ENCODE measurements at places on chromosomes 12 and 14.

GRCh38 chr14:69937367-69938081 is 58.3 kb downstream of the SMOC1 start:
- no peak for DNase-seq

GRCh38 chr14:77314043-77314442 is 6.6 kb downstream of the POMT2 start:
- no peak for DNase-seq

DNA sequence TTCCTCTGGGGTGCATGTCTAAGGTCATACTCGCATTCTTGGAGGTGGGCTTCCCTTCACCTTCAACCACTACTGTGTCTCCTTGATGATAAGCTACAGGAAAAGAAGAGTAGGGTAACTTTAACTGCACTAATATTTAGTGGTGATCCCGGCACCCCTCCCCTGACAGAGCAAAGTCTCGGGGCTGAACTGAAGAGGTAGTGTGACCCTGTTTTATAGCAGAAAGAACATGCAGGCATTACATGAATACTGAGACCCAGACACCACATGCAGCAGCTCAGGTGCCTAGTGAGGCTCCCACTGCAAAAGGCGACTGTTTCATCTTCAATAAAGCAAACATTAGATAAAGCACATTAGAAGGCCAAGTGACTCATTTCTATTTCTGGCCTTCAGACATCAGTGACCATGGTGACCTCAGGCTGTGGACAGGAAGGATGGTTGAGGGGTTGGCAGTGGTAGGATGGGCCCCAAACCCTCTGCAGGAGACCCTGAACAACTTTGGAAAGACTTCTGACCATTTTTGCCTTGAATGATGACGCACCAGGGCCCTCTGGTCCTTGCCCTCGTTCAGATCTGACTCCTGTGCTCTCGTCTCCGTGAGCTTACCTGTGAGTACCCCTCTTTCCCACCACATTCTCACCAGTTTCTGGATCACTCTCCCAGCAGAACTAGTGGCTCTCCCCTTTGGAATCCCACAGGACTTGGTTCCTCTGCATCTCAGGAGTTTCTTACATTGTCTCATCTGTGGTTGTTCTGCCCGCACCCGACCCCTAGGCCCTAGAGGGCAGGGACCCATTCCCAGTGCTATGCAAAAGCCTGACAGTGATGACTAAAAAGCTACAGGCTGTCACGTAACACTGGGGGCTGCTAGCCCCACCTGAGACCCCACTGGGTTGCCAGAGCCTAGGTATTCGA is 23.8 kb upstream of the JPH4 start:
- DNase-seq = no peak

GRCh38 chr14:100137173-100137572 is 22.3 kb downstream of the DEGS2 start:
- DNase-seq = no peak

GRCh38 chr12:50390316-50390741 is 6.1 kb downstream of the FAM186A start:
- no peak for DNase-seq

DNA sequence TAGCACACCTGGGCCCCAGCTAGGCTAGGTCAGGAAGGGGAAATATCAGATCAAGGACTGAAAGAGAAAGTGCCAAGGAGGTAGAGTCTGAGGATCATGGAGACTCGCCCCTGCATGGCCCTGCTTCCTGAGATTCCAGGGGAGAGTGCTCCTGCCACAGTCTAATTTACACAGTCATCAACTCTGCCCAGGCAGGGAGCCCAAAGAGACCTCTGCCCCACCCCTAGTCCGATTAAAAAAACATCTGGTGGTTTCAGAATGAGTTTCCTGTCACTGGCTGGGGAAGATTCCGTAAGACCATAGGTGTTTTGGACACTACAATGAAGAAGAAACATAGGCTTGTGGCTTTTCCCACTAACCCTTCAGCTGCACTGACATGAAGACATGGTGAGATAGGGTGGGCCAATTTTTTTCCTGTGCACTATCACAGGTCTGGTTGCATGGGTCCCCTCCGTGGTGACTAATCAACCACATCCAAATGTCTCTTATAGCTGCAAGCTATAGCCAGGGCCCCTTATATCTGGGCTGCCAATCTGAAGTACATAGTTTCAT is 31.5 kb upstream of the GZMB start:
- no peak for DNase-seq

DNA sequence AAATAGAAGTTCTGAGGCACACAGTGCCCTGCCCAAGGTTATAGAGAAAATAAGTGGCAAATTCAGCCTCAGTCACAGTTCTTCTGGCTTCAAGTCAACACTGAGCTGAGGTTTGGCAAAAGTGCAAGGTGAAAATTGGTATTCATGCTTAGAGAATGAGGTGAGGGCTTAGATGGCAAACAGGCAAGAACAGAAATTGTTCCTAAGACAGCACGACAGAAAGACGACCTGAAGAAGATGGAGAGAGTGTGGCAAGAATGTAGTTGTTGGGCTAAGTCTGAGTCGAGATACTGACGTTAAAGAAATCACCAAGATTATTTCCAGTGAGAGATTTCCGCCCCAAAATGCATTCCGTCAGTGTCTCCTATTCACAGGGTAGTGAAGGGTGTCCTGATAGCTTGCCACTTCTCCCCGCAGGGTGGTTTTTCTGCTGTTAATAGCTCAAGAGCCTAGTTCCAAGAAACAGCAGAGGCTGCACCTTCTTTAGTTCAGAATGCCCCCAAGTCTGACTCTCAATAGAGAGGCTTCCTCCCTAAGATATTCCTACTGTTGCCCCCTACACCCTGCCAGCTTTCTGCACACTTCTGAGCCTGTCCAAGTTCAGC is 260.8 kb upstream of the AMIGO2 start:
- DNase-seq = no peak

- DNase-seq = no peak
Measured at GRCh38 chr12:103975368-103975767, 9.7 kb downstream of the TDG start.
